ENCODE measurements at places on chromosomes 1 and 21.

DNA sequence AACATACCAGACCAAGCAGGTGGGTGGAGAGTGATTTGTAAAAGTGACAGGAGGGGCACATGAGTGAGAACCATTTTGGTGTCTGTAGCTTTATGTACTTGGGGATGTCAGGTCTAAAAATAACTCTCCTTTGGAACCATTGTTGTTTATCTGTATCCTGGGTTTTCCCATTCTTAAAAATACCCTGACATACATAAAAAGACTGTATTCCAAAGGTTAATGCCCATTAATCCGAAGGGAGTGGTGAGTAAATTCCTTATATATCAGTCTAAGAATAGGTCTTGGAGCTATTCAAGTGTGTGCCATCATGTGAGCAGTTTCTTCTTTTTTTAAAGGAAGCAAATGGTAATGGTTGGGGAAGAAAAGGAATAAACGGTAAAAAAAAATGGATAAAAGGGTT lies 117.5 kb downstream of the TGFB2 start:
- no peak for DNase-seq

DNA sequence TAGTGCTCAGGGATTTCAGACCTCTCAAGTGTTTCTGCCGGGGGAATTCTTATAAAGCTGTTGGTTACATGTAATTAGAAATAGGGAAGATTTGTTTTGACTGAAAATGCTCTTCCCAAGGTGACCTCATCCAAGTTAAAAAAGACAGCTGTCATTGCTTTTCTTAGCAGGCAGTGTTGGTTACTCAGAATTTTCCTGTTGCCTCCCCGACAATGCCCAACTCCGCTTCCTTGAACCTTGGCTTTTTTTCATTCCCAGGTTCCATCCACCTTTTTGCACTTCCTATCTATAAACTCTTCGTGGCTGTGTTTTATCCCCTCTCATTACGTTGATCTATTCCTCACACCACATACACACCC lies 825 bp upstream of the DPH5 start:
- DNase-seq, result no peak

DNA sequence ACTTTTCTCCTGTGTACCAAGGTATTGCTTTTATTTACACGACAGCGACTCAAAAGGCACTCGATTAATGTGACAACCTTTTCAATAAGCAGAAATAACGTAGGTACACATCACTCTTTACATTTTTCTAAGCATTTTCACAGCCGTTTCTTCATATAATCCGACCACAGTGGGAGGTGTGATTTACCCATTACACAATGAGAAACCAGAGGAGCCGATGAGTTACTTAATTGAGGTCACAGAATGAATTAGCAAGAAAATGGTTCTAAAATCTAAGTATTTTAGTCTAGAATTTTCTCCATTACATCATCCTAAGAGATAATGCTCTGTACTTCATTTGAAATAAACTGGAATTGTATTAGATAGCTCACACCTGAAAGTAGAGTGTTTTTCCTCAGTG lies 71.5 kb downstream of the UMODL1 start:
- no peak for DNase-seq

- no peak for DNase-seq
Measured at GRCh38 chr1:204289280-204289679, 70.4 kb downstream of the PLEKHA6 start.

GRCh38 chr1:1752190-1752589 lies 26.1 kb downstream of the NADK start:
- DNase-seq, result no peak

GRCh38 chr1:213720032-213720431 lies 267.7 kb upstream of the PROX1 start:
- no peak for DNase-seq

All from iPS DF 19.7 (cell line).